Hematopoietic multipotent progenitor cell treated with erythropoietin and hydrocortisone succinate and interleukin-3 and kit ligand, for 17 days (in vitro differentiated cells): ENCODE measurements at places on chromosomes 3 and 15.

DNA sequence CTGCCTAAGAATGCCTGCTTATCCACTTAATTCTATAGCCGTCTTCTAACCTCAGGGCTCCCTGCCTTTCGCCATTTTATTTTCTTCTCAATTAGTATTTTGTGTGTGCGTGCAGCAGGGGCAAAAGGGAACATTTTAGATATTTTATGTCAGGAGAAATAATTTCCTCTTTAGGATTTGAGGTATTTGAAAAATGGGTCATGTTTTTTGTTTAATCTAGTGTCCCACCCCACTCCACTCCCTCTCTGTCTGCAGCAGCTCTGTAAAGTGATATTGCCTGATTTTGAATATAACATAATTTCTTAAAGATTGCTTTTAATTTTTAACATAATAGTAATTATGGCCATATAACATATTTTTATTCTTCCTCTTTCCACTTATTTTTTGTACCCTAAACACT, 593.2 kb upstream of the DPPA4 start:
- DNase-seq, result no peak

DNA sequence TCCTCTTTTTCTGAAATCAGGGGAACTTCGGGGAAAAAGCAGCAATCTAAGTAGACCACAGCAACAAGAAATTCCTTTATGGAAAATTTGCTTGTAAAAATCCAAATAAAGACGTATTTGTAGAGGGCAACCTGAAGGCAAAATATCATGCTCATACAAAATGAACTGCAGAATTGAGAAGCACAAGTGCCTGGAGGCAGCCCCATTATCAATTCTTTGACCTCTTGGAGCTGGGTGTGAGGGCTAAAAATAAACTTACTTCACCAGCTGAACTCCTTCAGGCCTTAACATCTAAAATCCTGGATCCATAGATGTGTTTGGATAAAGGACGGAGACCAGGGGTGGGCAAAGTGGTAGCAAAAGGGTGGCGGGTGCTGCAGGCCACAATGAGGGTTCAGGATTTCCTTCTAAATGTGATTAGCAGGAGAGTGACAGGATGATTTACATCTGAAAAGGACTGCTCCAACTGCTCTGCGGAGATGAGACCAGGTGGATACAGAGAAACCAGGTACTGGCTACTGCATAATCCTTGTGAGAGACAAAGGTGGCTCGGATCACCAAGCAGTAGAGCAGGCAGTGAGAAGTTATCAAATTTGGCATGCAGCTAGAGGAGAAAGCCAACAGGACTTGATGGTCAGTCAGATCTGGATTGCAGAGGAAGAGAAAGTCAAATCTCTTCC, 81.7 kb upstream of the TJP1 start:
- no peak for DNase-seq

DNA sequence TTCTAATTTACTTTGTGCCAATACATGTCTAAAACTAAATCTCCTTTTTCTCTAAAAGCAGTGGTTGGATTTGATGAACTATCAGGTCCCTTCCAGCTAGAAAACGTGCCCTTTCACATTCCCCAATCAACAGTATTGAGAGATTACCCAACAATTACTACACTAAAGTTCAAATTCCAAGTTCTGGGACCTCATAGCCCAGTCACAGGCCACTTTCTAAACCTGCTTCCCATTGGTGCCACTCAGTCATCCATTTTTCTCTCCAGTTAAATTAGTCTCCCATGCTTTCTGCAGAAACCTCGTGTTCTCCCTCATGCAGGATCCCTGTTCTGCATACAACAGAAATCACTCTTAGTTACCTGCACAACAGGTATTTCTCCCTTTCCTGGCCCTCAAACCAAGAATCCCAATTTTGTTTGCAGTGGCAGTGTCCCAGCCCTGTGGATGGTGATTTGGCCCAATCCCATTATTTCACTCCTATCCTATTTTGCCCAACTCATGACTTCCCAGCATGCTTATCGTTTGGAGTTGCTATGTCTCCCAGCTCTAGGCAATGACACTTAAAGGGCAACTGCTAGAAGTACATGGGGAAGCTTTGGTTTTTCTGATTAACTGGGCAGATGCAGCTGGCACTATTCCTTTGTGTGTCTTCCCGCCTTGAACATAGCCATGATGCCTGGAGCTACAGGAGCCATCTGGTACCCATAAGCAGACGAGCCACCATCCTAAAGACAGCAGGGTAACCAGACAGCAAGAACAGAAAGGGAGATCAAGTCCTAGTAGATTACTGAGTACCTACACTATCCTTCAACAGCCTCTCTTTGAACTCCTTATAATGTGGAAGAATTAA, 224.2 kb downstream of the MINAR1 start:
- no peak for DNase-seq

GRCh38 chr3:78337801-78338211, 1297.9 kb downstream of the ROBO2 start:
- DNase-seq, result no peak

DNA sequence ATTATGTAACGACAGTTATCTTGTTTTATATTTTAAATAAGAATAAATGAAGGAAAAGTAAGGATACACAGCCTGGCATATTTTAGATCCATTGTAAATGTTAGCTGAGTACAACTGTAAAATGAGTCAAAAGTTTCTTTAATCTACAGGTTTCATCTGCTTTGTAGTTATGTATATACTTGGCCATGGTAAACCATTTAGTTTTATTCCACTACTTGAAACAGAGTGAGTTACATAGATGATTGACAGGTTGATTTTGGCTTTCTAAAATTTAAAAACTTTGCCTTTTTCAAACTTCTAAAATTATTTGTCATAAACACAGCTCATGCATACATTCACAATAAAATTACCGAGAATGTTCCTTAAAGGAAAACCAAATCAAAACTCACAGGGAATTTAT, 371.2 kb downstream of the ROBO1 start:
- DNase-seq, result no peak

GRCh38 chr3:56879436-56880215, 77.9 kb upstream of the ARHGEF3 start:
- no peak for DNase-seq

GRCh38 chr3:39219702-39220101, 27.3 kb upstream of the XIRP1 start:
- DNase-seq, result no peak

DNA sequence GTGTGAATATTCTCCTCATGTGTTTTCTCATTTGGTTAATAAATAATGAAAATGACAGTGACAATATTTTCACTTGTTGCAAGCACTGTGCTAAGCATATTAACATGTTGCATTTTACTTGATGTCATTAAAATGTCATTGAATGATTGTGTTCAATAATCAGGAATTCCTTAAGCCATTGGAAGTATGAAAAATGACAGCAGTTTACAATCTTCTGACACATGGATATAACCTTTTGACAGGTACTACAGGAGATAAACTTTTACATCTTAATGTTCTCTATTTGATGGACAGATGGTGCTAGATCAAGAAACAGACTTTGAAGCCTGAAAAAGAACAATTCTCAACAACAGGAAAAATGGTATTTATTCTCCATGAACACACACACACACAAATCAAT, 1138.3 kb downstream of the ROBO2 start:
- DNase-seq, result no peak

GRCh38 chr3:156639414-156640023, 34.9 kb upstream of the TIPARP start:
- no peak for DNase-seq

GRCh38 chr3:122612696-122613095, 35.2 kb downstream of the PARP15 start:
- no peak for DNase-seq

DNA sequence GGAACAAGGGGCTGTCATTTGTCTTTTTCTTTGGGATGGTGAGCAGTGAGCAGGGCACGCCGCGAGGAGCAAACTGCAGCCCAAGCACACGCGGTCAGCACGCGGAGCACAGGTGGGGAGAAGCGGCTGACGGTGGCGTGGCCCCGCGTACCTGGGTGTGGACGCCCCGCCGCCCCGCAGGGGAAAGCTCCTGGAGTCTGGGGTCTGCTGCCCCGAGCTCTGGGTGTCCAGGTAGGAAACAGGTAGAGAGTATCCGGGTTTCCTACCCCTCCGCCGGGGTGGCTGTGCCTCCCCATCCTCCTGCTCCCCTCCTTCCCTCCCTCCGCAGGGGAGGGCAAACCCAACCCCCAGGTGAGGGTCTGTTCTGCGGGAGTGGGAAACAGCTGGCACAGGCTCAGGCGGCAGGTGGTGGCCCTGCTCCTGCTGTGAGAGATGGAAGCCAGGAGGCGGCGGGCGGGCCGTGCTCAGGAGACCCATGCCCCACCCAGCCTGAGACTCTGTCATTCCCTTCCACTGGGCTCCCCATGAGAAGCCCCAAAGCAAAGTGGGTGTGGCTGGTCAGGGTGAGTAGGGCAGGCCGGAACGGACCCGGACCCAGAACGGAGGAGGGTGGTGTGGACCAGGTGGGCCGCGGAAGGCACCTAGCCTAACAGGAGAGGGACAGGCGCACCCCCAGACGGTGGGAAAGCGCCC, 56.9 kb upstream of the CGNL1 start:
- DNase-seq, result no peak

GRCh38 chr3:126816986-126817777, 113.1 kb downstream of the CHCHD6 start:
- no peak for DNase-seq

- DNase-seq, result no peak
Observed at GRCh38 chr15:89632563-89633430, 22.5 kb downstream of the KIF7 start.

DNA sequence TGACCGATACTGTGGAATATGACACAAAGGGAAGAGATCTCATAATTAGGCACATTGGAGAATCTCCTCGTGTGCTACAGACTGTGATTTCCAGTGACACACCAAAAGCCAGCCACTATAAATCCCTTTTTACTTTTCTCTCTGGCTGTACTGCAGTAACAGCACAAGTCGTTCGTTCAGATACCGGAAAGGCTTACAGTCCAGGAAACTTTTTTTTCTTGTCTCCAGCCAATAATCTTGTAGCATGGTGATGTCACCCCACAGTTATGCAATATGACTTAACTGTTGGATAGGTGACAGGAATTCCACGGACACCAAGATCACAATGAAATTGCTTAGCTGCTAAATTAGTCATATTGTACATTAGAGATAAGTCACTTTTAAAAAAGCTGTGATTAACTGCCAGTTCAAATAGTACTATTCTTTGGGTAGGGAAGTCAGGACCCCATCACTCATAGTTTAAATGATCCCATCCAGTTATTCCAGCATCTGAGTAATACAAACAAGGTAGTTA, 36.3 kb upstream of the TSC22D2 start:
- no peak for DNase-seq

- no peak for DNase-seq
Observed at GRCh38 chr3:106610362-106610959, 741.6 kb upstream of the CBLB start.

DNA sequence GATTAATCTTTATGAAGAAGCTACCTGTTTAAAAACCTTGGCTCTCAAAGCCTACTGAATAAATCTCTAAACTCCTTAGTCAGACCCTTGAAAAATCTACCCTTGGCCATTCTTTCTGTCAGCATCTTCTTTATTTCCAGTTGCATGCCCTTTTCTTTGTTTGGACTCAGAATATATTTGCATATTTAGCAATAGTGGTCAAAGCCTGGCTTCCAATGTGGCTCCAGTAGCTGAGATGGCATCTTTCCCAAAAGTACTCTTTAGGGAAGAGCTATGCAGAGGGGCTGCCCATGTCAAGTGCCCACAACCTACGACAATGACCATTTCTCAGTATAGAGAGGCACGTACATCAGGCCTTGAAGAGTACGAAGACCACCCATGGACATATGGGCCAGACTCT, 47.2 kb downstream of the TLNRD1 start:
- DNase-seq, result no peak

DNA sequence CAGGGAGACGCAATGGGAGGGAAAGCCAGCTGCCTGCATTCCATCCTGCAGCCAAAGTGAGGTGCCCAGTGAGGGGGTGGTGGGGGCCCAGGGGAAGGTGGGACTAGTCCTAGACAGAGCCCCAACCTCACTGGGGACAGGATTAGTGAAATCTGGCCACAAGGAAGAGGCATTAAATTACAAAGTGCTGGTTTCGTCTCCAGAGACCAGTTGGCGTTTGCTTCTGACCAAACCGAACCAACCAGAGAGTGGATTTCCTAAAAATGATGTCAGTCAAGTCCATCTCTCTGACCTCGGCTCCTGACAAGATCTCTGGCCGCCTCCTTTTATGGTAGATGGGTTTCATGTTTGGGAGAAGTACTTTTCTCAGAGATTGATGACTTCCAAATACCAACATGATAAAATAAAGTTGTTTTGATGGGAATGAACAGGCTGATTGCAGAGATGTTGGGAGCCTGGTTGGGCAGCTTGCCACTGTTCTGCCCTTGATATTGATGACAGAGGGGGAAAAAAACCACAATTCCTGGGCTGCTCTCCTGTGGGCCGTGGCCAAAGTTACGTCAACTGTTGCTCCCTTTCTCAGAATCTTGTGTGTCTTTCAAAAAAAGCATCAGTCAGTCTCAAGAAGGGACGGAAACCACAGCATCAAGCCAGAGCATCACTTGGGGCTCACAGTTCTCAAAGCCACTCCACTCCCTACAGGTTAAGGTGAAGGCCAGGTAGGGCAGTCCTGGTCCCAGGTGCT, 24.6 kb downstream of the ITGA11 start:
- DNase-seq, result no peak

- no peak for DNase-seq
Observed at GRCh38 chr15:100733101-100733842, 130.9 kb downstream of the ASB7 start.
